Heart left ventricle (tissue), 16 donors: ENCODE measurements at places on chromosomes 6 and 20. TPM values are rescaled to one million over a fixed set of nuclear protein-coding genes. Genes with fewer than 3 reads are reported as not detected.

- no peak for DNase-seq
Measured at GRCh38 chr20:57698116-57698866, 11.5 kb downstream of the PMEPA1 start.

The MAK gene
- total RNA-seq = not detected

The BCAS4 gene
- 2.1 TPM for total RNA-seq

DNA sequence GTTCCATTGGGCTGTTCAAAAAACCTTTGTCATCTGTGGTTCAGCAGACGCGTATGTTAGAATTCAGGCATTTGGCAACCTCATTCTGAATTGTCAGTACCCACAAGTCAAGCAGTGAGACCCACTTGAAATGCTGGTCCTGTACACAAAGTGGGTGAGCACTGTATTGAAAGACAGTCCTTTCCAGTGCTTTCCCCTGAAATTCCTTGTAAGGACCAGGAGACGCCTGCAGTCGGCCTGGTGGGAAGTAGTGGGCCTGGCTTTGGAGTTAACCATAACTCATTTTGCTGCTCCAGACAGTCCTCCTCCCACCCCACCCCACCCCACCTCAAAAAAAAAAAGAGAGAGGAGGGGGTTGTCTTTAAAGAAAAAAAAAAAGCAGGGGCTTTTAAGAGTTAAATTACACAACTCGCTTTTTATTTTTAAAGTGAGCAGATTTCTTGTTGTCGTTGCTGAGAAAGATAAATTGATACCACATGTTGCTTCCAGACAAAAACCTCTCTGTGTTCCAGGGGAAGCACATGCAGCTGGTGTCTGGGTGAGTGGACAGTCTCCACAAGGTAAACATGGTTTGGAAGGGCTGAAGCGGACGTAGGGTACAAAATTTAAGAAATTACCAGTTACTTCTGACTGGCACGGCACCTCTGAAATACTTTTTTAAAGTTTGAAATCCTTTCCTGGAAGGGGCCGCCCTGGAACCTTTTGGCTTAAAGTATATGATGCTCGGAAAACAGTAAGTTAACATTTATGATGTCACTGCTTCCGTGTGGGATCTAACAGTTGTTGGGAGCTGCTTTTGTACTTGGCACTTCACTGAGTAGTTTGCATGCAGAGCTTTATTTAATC lies 95.3 kb downstream of the FOXO3 start:
- DNase-seq = peak; percentile 53

GRCh38 chr6:107625264-107625663 lies 135.3 kb downstream of the SOBP start:
- no peak for DNase-seq

The IGF2R gene
- 103 TPM for total RNA-seq

DNA sequence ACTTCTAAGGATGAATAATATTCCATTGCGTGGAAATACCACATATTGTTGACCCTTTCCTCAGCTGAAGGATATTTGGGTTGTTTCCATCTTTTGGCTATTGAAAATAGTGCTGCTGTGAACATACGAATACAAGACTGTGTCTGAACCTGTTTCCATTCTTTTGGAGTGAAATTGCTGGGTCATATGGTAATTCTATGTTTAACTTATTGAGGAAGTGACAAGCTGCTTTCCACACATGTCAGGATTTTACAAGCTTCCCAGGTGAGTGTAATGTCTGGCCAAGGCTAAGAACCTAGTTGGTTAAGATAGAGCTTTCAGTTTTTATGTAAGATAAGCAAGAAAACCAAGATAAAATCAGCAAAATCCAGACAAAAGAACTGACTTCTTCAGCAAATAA lies 48.8 kb downstream of the PPP1R3G start:
- DNase-seq = no peak

DNA sequence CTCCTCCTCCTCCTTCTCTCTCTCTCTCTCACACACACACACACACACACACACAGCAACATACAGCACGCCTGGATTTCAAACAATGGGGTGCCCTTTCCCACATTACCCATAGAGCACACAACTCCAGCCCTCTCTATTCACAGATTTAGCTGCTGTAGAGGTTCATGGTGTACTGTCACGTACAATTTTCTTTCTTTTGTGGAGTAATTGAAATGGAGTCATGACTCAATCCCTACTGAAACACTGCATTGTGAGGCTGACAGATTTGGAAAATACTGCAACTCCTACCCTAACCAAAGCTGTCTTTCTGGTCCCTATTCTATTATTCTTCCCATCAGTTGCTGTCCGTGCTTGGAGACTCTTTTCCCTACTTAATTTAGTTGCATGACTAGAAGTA lies 166.9 kb downstream of the EDN1 start:
- no peak for DNase-seq

DNA sequence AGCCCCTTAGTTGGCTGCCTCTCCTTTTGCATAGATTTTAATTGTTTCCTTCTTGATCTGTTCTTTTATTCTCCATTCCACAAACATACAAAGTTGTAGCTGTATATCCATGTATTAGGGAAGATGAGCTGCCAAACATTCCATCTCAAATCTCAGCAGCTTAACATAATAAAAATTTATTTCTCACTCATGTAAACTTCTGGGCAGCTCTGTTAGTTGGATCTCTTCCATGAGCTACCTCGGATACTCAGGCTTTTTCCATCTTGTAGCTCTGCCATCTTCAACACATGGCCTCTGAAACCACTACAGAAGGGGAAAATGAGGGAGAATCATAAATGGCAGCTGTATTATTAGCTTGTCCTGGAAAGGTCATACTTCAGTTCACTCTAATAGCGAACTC lies 149.4 kb upstream of the BMP2 start:
- DNase-seq = no peak

- no peak for DNase-seq
Measured at GRCh38 chr6:153856929-153857376, 182.1 kb upstream of the OPRM1 start.

GRCh38 chr20:64080813-64081623 lies 1.1 kb downstream of the OPRL1 start:
- no peak for DNase-seq

The UQCC2 gene
- 197 TPM for total RNA-seq

The VIP gene
- 0.61 TPM for total RNA-seq

DNA sequence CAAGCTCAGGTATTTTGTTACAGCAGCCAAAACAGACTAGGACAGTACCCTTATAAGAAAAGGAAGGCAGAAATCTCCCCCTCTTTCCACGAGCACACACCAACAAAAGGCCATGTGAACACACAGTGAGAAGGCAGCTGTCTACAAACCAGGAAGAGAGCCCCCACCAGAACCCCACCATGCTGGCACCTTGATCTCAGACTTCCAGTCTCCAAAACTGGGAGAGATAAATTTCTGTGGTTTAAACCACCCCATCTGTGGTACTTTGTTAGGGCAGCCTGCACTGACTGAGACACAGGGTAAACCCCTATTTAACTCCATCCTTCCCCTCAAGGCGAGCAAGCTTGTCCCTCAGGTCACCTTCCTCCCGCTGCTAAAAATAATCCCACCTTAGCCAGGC lies 475.8 kb upstream of the JARID2 start:
- DNase-seq = no peak

DNA sequence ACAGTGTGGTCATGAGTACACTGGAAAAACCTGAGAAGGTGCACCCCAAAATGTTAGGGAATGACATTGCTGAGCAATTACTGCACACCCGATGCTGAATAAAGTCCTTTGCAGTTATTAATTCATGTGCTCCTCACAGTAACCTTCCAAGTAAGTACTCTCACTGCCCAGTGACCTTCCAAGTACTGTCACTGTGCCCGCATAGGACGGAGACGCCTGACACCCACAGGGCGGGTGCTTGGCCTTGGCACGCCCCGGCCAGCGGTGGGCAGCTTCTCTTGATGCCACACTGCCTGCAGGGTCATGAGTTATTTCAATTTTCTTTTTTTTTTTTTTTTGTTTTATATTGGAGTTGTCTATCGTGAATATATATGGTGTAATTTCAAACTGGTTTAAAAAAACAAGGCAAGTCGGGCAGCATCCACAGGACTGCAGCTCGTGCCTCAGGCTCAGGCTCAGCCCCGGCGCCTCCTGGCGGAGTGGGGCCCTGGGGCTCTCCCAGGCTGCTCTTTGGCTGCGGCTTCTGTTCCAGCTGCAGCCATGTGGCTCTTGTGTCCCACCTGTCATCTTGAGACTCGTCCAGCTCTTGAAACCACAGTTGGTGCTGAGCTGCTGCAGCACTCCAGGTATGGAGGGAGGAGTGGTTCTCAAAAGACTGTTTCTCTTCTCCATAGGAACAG lies 27.0 kb downstream of the PNLDC1 start:
- no peak for DNase-seq

The HCRTR2 gene
- total RNA-seq = not detected

GRCh38 chr6:43235841-43236240 lies 6.6 kb upstream of the DNPH1 start:
- DNase-seq = no peak

DNA sequence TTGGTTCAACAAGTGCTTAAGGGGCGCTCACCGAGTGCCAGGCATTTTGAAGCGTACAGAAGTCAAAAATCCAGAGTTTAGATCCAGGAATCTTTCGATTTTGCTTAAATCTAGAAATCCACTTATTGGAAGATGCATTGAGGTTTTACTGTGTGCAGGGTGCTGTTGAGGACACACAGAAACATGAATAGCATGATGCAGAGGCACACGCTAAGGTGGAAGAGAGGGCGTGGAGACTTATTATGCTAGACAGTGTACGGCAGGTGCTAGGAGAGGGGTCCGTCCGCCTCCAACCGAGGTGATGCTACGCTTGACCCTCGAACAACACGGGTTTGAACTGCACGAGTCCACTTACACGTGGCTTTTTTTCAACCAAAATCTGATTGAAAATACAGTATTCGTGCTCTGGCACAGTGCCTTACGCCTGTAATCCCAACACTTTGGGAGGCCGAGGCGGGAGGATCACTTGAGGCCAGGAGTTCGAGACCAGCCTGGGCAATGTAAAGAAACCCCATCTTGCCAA lies 1.0 kb upstream of the KIF13A start:
- DNase-seq = no peak

DNA sequence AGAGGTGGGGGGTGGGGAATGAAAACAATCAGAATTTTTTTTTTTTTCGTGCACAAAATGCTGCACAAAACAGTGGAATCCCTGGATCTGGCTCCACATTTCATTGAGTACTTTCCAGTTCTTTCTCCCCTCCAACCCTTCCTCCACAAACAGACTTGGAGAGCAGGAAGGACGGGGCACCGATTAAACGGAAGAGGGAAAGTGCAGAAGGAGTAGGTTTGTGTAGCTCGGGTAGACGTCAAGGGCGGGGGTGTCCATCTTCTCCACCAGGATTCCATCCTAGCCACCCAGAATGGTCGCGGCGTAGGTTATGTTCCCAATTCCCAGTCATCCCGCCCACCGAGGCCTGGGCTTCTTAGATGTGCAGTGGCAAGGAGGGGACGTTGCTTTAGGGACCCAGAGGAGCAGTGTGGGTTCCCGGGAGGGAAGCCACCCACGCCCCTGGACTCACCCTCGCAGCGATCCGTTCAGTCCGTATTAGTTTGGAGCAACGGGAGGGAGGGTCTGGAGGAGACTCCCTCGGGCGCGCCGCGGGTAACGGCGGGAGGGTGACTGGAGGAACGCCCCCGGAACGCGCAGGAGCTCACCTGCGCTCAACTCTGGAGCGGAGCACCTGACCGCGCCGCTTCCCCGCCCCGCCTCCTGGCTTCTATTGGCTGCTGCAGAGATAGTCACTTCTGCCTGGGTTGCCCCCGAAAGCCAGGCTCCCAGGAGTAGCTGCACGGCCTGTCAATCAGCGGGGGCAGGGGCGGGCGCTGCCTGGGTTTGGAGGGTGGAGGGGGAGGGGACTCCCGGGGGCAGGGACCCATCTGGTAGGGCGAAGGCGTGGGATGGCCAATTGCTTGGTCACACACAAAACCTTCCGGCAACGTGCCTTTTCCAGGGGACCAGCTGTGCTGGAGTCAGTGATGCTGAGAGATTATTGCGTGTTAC lies at the start of gene ENPP5:
Gene ENPP5 (minus strand): TSS at position 624 of the 933 bp plus-strand sequence. CDS start 2,718 bp downstream, outside the sequence.
- peak; percentile 86 for DNase-seq

- DNase-seq = no peak
Measured at GRCh38 chr20:49845060-49845459, 32.4 kb downstream of the SLC9A8 start.

The KCNK16 gene
- total RNA-seq = not detected

GRCh38 chr6:43391440-43392031 lies 22.1 kb upstream of the ZNF318 start:
- no peak for DNase-seq

The TRIM40 gene
- total RNA-seq = not detected

DNA sequence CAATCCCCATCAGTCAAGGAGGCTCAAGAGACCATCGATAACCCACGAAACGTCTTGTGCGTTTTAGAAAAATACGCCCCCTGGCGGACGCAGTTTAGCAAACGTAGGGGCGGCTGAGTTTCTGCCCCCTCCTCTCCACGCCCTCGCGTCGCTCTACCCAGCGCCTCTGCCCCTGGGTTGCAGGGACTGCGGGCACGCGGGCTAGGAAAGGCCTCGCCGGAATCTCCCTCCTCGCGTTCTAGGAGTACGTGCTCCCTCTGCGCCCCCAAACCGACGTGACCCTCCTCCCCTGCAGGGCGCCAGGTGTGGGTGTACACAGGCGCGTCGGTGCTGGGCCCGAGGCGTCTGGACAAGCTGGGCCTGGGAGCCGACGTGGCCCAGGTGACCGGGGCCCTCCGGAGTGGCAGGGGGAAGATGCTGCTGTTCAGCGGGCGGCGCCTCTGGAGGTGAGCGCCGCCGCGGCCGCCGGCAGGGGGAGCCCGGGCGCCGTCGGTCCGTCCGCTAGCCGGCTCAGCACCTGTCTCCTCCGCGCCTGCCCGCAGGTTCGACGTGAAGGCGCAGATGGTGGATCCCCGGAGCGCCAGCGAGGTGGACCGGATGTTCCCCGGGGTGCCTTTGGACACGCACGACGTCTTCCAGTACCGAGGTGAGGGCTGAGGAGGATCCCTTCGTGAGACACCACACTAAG lies 5.3 kb downstream of the MMP9 start:
- no peak for DNase-seq

The TRIM31 gene
- not detected for total RNA-seq

The ADRM1 gene
- total RNA-seq = 69.2 TPM

- no peak for DNase-seq
Measured at GRCh38 chr6:103215847-103216246, 1643.9 kb downstream of the HACE1 start.

The MROH8 gene
- 5.2 TPM for total RNA-seq

DNA sequence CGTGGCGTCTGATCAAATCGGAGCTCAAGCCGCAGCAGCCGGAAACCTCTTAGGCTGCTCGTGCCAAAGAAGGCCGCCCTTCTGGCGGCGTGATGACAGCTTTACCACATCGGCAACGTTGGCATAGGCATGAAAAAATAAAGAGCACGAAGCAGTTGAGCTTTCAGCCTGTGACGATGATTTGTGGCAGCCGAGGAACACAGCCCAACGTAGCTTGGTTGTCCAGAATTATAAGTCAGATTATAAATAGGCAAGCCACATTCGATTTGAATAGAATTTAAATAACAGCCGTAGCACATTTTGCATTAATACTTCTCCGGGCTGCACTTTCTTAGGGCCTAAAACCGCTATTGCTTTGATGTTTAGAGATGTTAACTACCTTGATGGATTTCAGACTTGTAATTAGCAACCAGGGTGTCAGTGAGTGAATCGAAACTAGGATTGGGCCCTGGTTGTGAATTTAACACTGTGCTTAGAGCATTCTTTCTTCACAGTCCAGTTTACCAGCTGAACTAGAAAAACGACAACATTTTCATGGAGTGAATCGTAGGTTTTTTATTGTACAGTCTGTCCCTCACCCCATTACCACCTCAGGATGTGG lies 864 bp upstream of the BCLAF1 start:
- peak; percentile 85 for DNase-seq
